Activated CD4-positive, alpha-beta T cell treated with anti-CD3 and anti-CD28 coated beads, Interleukin-2, amount 10 ng/mL, durations not matched to agents 7 days and 5 days (primary cell): ENCODE measurements at places on chromosomes 6 and 20.

DNA sequence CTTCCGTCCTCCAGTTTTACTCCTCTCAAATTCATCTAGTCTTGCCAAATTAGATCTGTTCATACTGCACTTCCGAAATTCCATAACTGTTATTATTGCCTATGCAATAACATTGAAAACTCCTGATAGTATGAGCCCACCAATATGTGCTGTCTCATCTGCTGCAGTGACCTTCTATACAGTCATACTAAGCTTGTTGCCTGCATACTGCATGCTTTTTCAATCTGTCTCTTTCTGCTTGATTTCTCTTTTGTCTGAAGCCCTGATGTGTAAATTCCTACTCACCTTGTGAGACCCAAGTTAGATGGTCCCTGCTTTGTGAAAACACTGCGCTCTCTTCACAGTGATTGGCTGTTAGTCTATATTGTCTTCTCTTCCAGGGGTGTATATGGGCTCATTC, 1.1 kb downstream of the TBP start:
- DNase-seq, result no peak

DNA sequence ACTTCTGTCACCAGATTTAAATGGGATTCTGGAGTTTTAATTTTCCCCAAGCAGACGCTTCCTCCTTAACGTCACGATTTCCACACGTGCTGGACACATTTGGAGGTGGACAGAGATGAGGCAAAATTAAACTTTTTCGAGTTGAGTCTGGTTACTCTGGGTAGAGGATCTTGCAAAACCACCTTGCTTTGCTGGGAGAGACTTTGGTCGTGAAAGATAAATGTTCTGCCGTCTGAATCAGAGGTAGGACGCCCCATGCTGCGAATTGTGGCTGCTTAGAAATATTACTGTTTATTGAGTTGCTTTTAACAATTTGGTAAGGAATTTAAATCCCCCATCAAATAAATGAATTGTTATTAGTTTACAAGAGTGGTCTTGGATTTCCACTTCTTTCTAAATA, 46.8 kb downstream of the CTCFL start:
- DNase-seq, result no peak

GRCh38 chr6:170450916-170451761, 102.0 kb downstream of the PSMB1 start:
- no peak for DNase-seq

- no peak for DNase-seq
Observed at GRCh38 chr6:81562169-81562568, 190.3 kb downstream of the TENT5A start.

DNA sequence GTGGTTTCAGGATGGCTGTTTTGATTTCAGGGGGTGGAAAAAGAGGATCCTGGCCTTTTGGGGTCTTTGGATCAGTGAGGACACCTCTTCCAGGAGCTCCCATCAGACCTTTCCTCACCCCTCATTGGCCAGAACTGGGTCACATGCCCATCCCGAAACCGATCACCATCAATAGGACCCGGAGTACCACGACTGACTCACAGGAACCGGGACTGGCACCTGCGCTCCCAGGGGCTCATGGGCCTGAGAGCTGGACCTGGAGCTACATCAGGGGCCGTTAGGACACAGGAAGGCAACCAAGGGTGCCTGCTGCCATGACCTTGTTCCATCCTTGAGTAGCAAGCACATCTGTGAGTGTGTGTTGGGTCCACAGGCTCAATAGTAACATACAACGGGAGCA, 180.4 kb downstream of the BMP7 start:
- no peak for DNase-seq
